ENCODE measurements at places on chromosomes 4 and X. TPM values are rescaled to one million over a fixed set of nuclear protein-coding genes. Genes with fewer than 3 reads are reported as not detected.

The PCYT1B gene
- 0.74 TPM for total RNA-seq

The JAKMIP1 gene
- not detected for total RNA-seq

The VCX3B gene
- not detected for total RNA-seq

The KDR gene
- 2.5 TPM for total RNA-seq

The GAGE13 gene
- not detected for total RNA-seq

The PLAC1 gene
- not detected for total RNA-seq

The CT45A1 gene
- not detected for total RNA-seq

The RNF212 gene
- total RNA-seq = 6.9 TPM

The CENPVL3 gene
- total RNA-seq = not detected

The FAM47E gene
- total RNA-seq = not detected

The ADGRL3 gene
- 7.9 TPM for total RNA-seq

The SYTL5 gene
- 0.08 TPM for total RNA-seq

The ASIC5 gene
- not detected for total RNA-seq

The VSIG4 gene
- not detected for total RNA-seq

GRCh38 chrX:40952855-40953254 is 132.4 kb upstream of the USP9X start:
- DNase-seq = peak; percentile 43

GRCh38 chr4:99221980-99222379 is 2.9 kb upstream of the ADH6 start:
- DNase-seq = peak; percentile 69

DNA sequence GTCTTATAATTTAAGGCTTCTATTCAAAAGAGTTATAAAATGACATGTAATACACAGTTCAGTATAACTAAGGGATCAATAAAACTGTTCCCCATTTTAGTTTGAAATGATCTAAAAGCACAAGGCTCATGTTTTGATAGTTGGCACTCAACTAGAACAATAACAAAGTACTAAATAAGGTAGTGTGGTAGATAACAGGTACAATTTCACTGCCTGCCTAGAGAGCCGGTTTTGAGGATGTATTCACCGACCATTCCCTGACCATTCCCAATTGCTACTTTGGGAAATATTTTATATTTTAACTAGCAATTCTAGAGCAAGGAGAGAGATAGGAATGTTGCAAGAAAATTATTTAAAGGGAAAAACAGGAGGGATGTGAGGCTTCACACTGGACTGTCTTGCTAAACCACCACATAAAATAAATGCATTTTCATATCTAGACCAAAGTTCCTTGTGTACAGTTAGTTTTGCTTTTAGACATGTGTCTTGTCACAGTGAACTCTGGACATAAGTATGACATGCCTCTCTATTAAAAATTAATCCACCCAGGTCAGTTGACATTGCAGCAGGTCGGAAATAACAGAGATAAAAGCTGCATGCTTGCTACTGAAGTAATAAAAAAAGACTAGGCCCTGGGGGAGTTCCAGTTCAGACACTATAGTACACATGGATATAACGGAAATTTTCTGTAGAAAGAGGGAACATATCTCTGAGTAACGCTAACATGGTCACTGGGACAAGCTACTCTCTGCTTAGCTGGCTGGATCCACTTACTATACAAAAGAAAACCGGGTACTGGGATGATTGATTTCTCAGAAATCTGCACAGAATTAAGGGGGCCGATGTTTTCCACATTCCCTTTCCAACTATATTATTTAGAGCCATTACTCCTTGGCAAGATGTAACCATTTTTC is 56.3 kb upstream of the NAP1L5 start:
- no peak for DNase-seq

DNA sequence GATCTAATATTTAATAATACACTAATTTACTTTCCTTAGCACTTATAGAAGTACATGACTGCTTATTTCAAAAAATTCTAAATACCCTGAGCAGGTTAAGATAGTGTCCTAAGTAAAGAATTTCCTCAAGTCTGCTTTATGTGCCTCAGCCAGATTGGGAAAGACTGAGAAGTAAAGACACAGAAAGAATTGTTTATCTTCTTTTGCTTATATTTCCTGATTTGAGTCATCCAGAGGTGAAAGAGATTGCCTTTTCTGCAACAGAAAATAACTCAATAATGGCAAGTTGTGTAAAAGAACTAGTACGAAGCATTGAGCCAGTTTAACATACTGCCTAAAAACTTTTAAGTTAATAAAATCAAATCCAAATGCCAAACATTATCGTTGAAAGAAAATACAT is 45.0 kb downstream of the NAF1 start:
- no peak for DNase-seq

DNA sequence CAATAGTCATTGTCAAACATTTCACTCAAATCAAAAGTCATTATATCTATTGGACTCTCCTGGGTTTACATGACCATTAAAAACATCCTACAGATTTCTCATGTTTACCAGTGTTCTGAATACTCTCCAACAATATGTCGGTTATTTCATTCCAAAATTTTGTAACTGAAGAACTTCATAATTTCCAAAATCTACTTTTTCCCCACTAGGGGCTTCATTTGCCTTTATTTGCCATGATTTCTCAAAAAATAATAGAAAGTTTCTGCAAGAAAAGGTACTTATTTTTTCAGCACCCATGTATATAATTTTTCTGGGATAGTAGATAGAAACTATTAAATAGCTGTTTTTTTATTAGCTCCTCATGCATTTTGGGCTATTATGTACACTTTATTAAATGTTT is 49.0 kb downstream of the PRDM5 start:
- peak; percentile 14 for DNase-seq

GRCh38 chrX:155888139-155888538 is 7.0 kb downstream of the VAMP7 start:
- DNase-seq = peak; percentile 75

DNA sequence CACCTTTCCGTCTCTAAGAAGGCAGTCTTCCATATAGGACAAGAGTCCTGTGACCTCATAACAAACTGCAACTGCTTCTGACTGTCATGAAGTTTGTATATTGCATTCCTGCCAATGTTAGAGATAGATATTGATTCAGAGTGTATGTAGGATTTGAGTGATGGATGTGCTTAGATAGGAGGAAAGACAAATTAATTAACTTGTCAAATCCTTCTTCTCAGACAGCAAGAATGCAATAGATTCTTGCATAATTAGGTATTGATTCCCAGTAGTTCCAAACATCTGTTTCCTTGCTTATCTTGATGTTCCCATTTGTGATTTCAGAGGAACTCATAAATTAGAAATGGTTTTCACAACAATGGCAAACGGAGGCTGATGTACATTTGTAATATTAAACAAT is 555.3 kb downstream of the TRAM1L1 start:
- DNase-seq = no peak

- no peak for DNase-seq
These were observed 287.9 kb upstream of the NOCT start for GRCh38 chr4:138727731-138728130.

DNA sequence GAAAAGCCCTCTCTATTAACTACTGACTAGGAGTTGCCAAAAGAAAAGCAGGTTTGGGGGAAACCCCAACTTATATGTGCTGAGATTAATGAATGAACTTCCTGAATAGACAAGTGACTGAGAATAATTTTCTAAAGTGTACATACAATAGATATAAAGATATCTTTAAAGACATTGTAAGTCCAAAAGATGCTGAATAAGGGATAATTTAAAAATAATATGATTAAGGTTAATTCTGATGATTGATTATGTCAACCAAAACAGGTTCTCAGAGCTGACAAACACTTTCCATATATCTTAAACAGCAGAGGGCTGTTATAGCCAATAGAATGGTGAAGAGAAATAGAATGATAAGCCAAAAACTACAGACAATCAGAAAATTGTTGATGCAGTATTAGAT is 28.6 kb downstream of the AGA start:
- DNase-seq = no peak

DNA sequence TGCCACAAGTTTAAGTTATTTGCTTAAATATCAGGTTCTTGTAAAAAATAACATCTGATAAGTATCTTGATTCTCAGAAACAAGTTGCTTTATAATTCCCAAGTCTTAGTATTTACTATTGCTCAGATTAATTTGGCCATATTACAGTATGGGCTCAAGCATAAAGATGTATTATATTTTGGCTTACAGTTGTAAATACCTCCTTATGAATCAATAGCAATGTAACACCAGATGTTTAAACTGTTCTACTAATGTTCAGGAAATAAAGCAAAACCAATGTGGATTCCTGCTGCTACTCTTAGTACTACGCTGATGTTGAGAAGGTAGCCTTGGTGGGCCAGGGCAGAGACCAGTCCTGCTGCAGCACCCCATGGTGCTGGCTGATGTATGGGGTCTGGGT is 102.7 kb downstream of the MGST2 start:
- DNase-seq = no peak

- DNase-seq = peak; percentile 69
These were observed 97.4 kb downstream of the RASL11B start for GRCh38 chr4:52959541-52959940.

- DNase-seq = no peak
These were observed 518.7 kb downstream of the C4orf33 start for GRCh38 chr4:129614611-129615010.

GRCh38 chrX:37817176-37817575 is 30.2 kb downstream of the DYNLT3 start:
- DNase-seq = no peak

DNA sequence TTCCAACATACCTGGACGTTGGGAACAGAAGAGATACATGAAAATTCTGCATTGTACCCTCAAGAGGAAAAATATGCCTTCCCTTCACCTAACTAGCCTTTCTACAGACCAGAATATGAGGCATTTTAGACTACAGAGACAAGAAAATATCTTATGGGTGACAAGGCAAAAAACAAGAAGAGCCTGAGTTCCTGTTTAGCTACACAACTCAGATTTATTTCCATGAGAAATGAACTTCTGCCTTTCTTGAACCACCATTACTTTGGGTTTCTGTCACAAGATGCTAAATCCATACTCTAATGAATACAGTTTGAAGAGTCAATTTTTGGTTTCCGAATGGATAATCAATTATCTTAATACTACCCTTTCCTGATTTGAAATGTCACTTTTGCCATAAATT is 18.7 kb downstream of the RCHY1 start:
- DNase-seq = no peak

DNA sequence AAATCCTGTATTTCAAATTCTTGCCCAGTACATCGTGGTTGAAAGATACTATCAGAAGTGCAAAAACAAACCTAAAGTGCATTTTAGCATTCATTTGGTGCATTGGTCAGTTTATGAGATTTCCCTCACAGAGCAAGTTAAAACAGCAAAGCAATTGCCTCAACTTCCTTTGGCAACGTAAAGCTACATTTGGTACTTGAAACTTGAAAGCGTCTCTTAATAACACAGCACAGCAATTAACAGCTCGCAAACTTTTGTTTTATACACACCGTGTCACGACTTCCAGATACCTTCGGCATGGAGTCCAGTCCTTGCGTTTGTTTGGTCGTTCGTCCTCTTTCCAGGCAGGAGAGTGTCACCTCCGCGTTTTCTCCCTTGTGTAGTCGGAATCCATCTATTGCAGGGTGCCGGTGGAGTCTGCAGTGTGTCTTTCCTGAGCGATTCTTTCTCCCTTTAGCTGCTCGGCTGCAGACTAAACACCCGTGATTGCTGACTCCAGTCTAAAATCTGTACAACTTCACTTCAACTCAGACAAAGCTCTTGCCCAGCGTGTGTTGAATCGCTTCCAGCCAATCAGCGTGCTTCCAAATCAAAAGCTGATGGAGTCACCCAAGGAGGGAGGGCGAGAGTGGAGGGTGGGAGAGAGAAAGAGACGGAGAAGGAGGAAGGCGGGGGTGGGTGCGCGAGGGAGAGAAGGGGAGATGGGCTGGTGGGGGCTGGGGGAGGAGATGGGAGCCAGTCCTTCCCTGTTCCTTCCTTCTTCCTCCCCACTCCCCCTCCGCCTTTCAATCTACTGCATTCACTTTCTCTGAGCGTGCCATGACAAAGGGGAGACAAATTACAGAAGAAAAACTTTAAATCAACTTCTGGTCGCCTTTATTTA is at the start of gene PCDH18:
Gene PCDH18 (minus strand): TSS at position 509 of the 883 bp plus-strand sequence. CDS start 406 bp downstream, at position 103.
- DNase-seq = peak; percentile 99

DNA sequence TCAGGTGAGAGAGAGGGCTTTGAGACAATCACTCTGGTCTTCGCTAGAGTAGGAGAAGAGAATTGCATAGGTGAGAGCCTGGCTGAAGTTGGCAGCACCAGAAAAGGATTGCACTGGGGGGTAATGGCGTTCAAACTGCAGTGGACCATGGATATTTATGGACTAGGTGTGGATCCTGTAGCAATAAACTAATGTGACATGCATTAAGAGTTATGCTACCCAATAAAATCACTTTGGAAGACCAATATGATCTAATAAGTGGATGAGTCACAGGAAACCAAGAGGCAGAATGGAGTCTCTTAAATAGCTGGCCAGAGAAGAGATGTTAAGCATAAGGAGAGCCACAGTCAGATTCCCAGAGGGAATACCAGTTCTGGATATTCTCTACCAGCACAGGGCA is 259.8 kb downstream of the FBXO8 start:
- DNase-seq = no peak

GRCh38 chrX:55907968-55908607 is 190.5 kb downstream of the RRAGB start:
- no peak for DNase-seq

DNA sequence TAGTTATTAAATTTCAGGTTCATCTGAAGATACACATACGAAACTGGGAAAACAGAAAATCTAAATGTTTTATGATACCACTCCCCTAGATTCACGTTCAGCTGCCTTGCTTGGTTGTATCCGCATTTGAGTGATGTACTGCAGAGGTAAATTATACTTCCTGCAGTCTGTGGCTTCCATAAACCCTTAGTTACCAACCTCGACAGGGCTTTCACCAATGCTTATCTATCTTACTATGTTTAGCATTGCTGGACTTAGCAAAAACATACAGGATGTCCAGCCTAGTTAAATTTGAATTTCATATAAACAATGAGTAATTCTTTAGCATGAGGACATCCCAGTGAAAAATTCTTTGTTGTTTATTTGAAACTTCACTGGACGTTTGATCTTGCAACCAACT is 108.8 kb downstream of the TMA16 start:
- no peak for DNase-seq

- no peak for DNase-seq
These were observed 225.7 kb downstream of the GRID2 start for GRCh38 chr4:92529510-92529909.

DNA sequence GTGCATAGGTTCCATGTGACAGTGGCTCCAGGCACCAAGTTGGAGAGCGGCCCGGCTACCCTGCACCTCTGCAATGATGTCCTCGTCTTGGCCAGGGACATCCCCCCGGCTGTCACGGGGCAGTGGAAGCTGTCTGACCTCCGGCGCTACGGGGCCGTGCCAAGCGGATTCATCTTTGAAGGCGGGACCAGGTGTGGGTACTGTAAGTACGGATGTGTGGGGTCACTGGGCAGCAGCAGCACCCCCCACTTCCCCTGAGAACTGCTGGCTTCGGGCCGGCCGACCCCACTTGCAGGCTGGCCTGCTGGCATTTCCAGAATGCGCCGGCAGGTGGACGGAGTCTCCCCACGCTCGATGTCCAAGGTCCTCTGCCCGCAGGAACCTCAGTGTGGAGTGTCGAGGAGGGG is 13.2 kb downstream of the DOK7 start:
- no peak for DNase-seq

GRCh38 chrX:45435481-45435880 is 234.8 kb upstream of the DIPK2B start:
- no peak for DNase-seq
